ENCODE measurements at places on chromosomes 3 and 15.

DNA sequence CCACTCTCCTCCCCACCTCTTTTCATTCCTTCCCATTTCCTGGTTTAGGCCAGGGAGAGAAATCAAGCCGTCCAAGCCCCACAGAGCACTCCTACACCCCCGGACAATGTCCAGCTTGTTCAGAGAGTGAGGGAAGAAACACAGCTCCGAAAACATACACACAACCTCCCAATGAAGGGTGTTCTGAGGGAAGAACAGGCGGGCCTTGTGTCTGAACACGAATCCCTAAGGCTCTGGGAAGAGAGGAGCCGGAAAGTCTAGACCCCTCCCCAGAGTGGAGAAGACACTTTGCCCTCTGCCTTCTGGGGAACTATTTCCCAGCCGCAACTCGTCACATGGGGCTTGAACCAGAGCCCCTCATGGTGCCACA is 30.5 kb downstream of the ACAN start:
- H3K36me3 ChIP-seq = no peaks in the 10 kb centered on the region
- no peak overlapping the region for H3K27ac ChIP-seq
- no peaks in the 10 kb centered on the region for H3K27me3 ChIP-seq
- no peaks in the 10 kb centered on the region for H3K4me1 ChIP-seq
- no peak for DNase-seq

DNA sequence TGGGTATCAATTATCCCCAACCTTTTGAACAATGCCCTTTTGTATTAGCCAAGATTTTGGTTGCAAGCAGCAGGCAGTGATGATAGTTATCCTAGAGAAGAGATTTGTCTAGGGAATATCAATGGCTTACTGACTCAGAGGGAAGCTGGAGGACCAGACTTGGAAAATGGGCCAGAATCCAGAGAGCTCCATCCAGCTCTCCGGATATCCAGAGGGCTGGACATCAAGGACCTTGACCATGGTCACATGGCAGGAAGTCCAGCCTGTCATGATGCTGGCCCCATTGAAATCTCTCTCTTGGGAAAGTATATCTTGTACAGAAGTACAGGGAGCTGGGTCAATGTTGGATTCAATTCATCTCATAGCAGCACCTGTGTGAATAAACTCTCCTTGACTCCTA is 148.5 kb upstream of the PDZRN3 start:
- H3K4me1 ChIP-seq = no peaks in the 10 kb centered on the region
- H3K36me3 ChIP-seq = no peaks in the 10 kb centered on the region
- H3K27me3 ChIP-seq = no peaks in the 10 kb centered on the region
- H3K27ac ChIP-seq = no peak overlapping the region
- H3K4me3 ChIP-seq = no peak overlapping the region

DNA sequence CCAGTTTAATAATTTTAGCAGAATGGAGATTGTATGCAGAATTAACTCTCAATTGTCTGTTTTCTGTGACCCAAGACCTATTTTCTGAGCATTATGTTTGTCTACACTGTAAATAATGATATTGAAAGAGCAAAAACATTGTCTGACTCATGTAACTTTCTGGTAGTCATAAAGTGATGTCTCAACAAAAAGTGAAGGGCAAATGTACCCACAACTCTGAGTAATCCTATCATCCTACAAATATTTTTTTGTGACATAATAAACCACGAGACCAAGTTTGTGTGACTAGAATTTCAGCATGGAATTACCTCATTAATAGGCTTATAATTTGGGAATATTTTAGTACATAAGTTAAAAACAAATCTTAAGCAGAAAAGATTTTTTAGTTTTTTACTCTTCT is 15.4 kb upstream of the ABHD10 start:
- DNase-seq = no peak
- no peaks in the 10 kb centered on the region for H3K36me3 ChIP-seq
- no peak overlapping the region for H3K4me3 ChIP-seq
- H3K27me3 ChIP-seq = no peaks in the 10 kb centered on the region
- no peaks in the 10 kb centered on the region for H3K4me1 ChIP-seq

DNA sequence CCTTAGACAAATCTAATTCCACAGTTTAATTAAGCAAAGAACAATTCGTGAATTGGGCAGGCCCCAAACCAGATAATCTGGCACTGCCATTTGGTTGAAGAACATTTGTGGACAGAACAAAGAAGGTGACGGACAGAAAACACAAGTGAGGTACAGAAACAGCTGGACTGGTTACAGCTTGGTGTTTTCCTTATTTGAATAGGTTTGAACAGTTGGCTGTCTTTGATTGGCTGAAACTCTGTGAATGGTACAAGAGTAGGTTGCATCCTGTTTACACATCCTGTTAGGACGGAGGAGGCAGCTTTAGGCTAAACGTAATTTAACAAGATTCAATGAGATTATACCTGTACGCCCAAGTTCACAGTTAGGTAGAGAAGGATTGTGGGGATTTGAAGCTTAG is 114.4 kb downstream of the LPP start:
- no peak overlapping the region for H3K4me3 ChIP-seq
- no peaks in the 10 kb centered on the region for H3K36me3 ChIP-seq
- no peaks in the 10 kb centered on the region for H3K27me3 ChIP-seq

GRCh38 chr15:62849316-62850106 is 193.0 kb upstream of the TPM1 start:
- no peak overlapping the region for H3K4me3 ChIP-seq
- H3K4me1 ChIP-seq = no peaks in the 10 kb centered on the region
- no peaks in the 10 kb centered on the region for H3K27me3 ChIP-seq
- DNase-seq = no peak
- H3K27ac ChIP-seq = no peak overlapping the region

- no peak overlapping the region for H3K4me3 ChIP-seq
- H3K27me3 ChIP-seq = no peaks in the 10 kb centered on the region
- no peaks in the 10 kb centered on the region for H3K36me3 ChIP-seq
- H3K4me1 ChIP-seq = no peaks in the 10 kb centered on the region
Observed at GRCh38 chr3:101235048-101235447, 85.3 kb downstream of the IMPG2 start.

Data from effector memory CD4-positive, alpha-beta T cell (primary cell).